ENCODE measurements at places on chromosomes 11 and 22. TPM values are rescaled to one million over a fixed set of nuclear protein-coding genes. Genes with fewer than 3 reads are reported as not detected.

MUC6 gene
- total RNA-seq: not detected

ASPHD2 gene
- total RNA-seq: 2.4 TPM

CD59 gene
- 48.7 TPM for total RNA-seq

FGF4 gene
- total RNA-seq: not detected

IGF2 gene
- total RNA-seq: 0.77 TPM

TMPRSS5 gene
- 1.5 TPM for total RNA-seq

PTPRCAP gene
- 184 TPM for total RNA-seq

GAS2 gene
- total RNA-seq: 2.2 TPM

DDTL gene
- total RNA-seq: 2.4 TPM

CCDC157 gene
- total RNA-seq: 9.4 TPM

NDUFS3 gene
- total RNA-seq: 90.6 TPM

NEAT1 gene
- 554 TPM for total RNA-seq

SPTBN2 gene
- total RNA-seq: not detected

CRKL gene
- 40.0 TPM for total RNA-seq

LRRC74B gene
- total RNA-seq: 0.10 TPM

CCDC188 gene
- not detected for total RNA-seq

IL17REL gene
- total RNA-seq: not detected

OR6A2 gene
- total RNA-seq: not detected

DCHS1 gene
- 1.8 TPM for total RNA-seq

MS4A12 gene
- not detected for total RNA-seq

SLC6A5 gene
- not detected for total RNA-seq

GLB1L2 gene
- total RNA-seq: 0.37 TPM

NRXN2 gene
- 0.32 TPM for total RNA-seq

FJX1 gene
- not detected for total RNA-seq

C1QTNF5 gene
- not detected for total RNA-seq

CSF2RB gene
- 5.1 TPM for total RNA-seq

NLRP6 gene
- total RNA-seq: 3.5 TPM

EFCAB6 gene
- 0.16 TPM for total RNA-seq

FAM83F gene
- total RNA-seq: 1.6 TPM

KDM4D gene
- total RNA-seq: 0.23 TPM

SMC1B gene
- total RNA-seq: 0.17 TPM

C1QTNF6 gene
- 11.2 TPM for total RNA-seq

C11orf65 gene
- total RNA-seq: 0.96 TPM

PRRG4 gene
- total RNA-seq: not detected

TST gene
- 0.60 TPM for total RNA-seq

HNRNPUL2 gene
- 43.2 TPM for total RNA-seq

EMID1 gene
- total RNA-seq: not detected

TMX2 gene
- 38.3 TPM for total RNA-seq

HMOX1 gene
- total RNA-seq: 3.0 TPM

PATE2 gene
- not detected for total RNA-seq

KDM4E gene
- not detected for total RNA-seq

TMEM41B gene
- 22.7 TPM for total RNA-seq

SHISA8 gene
- total RNA-seq: not detected

TRMT2A gene
- total RNA-seq: 85.5 TPM

MCHR1 gene
- total RNA-seq: not detected
